Cerebellum (tissue), 4 donors: ENCODE measurements at places on chromosomes 16 and 17.
A peak's percentile ranks its signal among the peaks of the same experiment; 100 is the strongest.

GRCh38 chr16:75644240-75645012 lies 3.0 kb downstream of the KARS1 start:
- DNase-seq = no peak

GRCh38 chr16:57648125-57648524 lies 19.7 kb downstream of the ADGRG1 start:
- no peak for DNase-seq

DNA sequence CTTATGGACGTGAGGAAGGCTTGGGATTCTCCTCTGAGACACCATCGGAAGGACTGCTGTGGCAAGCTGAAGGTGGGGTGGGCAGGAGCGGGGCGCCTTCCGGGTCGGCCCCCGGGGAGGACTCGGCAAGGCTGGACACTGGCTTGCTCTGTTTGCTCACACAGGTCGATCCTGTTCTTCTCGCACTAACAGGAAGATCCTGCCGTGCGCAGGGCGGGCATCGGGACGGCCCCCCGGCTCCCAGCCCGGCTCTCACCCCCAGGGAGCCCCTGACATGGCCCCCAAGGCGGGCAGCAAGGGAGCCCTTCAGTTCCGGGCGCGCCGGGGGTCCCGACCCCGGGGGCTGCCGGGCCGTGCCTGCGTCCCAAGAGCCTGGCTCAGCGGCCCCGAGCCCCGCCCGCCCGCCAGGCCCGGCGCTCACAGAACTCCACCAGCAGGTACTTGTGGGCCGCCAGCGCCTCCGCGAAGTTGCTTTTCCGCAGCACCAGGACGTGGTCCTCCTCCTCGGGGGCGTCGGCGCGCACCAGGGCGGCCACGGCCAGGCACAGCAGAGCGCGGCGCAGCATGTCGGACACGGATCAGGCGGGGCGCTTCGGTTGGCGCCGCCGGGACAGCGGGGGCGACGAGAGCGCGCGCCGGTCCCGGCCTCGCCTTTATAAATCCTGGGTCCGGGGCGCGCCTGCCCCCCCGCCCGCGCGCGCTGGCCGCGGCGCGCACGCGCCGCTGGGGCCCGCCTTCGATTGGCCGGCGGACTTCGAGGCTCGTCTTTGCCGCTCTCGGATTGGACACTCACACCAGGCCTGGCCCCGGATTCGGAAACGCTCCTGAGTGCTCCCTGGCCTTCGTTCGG lies at the start of gene P4HB:
P4HB (minus strand) TSS at position 630 of the 850 bp plus-strand sequence; CDS start at position 566, 64 bp downstream.
- DNase-seq = no peak

DNA sequence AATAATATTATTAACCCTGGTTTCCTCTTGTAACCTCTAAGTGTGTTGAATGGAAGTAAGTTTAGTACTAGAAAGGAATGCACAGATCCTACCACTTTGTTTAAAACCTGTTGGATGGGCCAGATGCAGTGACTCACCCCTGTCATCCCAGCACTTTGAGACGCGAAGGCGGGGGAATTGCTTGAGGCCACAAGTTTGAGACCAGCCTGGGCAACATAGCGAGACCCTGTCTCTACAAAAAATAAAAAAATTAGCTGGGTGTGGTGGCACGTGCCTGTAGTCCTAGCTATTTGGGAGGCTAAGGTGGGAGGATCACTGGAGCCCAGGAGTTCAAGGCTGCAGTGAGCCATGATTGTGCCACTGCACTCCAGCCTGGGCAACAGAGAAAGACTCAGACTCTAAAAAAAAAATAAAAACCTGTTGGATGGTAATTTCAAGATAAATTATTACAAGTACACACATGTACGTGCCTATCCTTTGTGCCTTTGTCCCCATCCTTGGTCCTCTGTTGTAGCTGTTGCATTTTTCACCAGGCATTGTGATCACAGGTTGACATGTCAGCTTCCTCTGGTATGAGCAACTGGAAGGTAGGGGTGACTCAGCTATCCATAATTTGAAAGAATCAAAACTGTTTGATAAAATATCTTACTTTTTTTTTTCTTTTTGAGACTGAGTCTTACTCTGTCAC lies 30.7 kb upstream of the METTL9 start:
- DNase-seq = no peak

DNA sequence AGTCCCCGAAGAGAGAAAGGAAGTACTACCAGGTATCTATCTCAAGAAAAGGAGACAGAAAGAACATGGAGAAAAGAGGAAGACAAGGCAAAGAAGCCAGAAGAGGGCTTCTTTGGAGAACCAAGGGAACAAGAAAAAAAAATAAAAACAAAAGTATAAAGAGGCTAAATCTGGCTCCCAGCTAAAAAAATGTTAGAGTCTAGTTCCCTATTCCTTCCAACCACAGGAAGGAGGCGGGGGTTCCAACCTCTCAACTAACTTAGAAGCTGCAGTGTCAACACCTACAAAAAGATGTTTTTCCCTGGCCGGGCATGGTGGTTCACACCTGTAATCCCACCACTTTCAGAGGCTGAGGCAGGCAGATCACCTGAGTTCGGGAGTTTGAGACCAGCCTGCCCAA lies 13.4 kb downstream of the UTP6 start:
- no peak for DNase-seq

- no peak for DNase-seq
Measured at GRCh38 chr17:76524598-76525512, 12.7 kb downstream of the CYGB start.

DNA sequence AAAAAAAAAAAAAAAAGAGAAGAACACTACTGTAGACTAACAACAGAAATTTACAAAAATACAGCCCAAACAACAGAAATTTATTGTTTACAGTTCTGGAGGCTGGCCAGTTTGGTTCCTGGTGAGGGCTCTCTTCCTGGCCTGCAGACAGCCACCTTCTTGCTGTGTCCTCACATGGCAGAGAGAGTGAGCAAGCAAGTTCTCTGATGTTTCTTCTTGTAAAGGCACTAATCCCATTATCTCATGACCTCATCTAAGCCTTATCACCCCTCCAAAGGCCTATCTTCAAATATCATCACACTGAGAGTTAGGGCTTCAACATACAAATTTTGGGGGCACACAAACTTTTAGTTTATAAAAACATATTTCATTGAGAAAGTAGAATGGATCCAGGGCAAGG lies 7.3 kb downstream of the ARSG start:
- DNase-seq = no peak

DNA sequence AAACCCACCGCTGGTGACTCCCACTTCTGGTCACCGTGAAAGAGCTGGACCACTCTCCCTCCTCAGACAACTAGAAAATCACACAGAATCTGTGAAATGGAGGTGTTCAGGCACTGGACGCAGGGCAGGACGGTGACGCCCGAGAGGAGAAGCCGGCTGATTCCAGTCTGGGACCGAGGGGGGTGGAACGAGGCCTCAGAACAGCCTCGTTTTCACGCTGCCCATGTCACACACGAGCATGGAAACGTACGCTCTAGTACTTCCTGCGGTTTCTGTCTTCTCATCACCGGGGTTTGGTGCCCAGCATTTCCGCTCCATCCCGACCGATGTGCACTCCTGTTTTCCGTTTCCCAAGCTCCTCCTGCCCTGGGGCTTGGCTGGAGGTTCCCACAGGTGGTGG lies 101.8 kb upstream of the METRNL start:
- no peak for DNase-seq

GRCh38 chr16:20614186-20615141 lies 38.3 kb upstream of the ACSM2B start:
- DNase-seq = no peak

GRCh38 chr16:15507301-15507958 lies 73.0 kb downstream of the BMERB1 start:
- DNase-seq = no peak

DNA sequence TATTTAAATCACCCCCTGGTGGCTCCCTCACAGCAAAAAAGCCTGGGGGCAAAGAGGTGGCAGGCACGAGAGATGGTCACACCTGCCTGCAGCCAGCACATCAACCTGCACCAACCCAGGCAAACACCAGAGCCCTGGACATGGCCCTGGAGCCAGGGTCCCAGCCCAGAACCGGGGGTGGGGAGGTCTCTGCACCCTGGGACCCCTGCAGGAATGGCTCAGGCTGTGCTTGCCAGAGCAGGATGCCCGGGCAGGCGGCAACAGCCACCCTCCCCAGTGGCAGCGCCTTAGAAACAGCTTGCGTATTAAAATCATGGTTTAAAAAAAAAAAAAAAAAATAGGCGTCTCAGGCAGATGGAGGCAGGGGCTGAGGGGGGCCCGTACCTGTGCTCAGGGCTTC lies 16.2 kb downstream of the MYBBP1A start:
- DNase-seq = no peak

- no peak for DNase-seq
Measured at GRCh38 chr17:16044487-16044886, 44.9 kb downstream of the TTC19 start.

- DNase-seq = peak; percentile 92
Measured at GRCh38 chr16:31273676-31274075, 13.9 kb downstream of the ITGAM start.

DNA sequence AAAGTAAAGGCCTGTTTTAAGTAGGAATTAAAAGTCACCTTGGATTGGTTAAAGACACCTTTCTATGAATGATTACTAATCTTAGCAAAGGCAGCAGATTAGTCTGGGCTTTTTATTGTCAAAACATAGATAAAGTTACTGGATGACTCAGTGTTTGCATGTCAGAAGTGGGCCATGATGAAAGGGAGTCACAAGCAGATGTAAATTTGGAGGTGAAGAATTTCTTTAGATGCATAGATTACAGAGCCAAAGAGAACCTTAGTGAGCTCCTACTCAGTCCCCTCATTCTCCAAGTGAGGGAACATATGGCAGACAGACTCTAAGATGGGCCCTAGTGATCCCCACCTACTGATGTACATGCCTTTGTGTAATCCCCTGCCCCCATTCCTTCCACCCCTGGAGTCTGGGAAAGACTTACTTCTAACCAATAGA lies 124.5 kb downstream of the HS3ST3A1 start:
- DNase-seq = no peak

DNA sequence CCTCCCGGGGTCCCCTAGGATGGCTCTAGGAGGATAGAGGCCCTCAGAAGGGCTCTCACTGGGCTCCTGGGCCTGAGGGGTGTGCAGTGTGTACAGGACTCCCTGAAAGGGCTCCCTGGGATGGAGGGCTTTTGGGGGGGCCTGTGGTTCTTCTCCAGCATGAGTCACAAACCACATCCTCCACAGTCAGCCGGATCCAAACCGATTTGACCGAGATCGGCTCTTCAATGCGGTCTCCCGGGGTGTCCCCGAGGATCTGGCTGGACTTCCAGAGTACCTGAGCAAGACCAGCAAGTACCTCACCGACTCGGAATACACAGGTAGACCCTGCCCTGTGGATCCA lies 4.5 kb downstream of the TRPV2 start:
- no peak for DNase-seq

GRCh38 chr16:67084345-67085028 lies 25.3 kb upstream of the PHAF1 start:
- DNase-seq = no peak

- DNase-seq = no peak
Measured at GRCh38 chr16:86117235-86117634, 218.3 kb downstream of the IRF8 start.

GRCh38 chr16:10333321-10334032 lies 52.4 kb upstream of the ATF7IP2 start:
- DNase-seq = no peak

GRCh38 chr17:66682283-66682682 lies 152.6 kb upstream of the CACNG5 start:
- no peak for DNase-seq

DNA sequence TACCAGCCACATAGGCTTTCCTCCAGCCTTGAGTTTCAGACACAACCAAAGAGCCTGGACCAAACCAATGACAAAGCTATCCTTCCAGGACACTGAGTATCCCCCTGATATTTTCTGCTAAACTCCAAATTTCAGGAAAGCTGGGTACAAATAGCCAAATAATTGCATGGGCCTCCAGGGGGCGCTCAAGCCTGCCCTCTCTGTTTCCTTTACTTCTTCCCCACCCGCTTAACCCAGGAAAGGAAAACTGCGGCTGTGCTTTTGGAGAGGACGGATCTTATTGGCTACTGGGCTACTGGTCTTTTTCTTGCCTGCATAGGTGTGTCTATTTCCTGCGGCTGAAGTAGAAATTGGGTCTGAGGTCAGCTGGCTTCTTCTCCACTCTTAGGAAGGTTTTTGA lies 30.1 kb downstream of the GNGT2 start:
- DNase-seq = no peak

DNA sequence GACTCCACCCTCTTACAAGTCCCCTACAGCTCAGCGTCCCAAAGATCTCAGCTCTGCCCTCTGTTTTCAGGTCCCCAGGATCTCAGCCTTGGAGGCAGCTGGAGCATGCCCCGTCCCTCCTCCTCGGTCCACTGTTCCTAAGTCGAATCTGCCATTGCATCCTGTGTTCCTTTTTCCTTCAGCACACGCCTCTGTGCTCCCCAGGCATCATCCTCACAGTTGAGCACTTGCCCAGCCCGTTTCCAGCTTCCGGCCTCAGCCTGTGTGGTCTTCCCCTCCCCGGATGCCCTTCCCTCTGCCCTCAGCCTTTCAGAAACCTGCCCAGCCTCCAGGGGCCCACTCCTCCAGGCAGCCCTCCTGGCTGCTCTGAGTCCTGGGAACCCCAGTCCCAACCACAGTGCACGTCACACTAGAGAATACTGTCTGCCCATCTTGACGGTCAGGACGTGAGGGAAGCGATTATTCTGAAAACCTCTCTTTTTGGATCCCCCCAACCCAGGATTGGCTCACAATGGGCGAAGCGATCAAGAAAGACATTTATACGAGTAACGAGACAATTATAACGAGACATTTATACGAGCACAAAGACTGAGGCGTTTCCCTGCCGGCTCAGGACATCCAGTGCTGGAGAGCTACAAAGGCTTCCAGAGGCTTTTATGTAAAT lies 41.4 kb downstream of the RPH3AL start:
- peak; percentile 26 for DNase-seq

GRCh38 chr17:5127910-5128309 lies 12.1 kb downstream of the USP6 start:
- no peak for DNase-seq

- DNase-seq = no peak
Measured at GRCh38 chr16:77960766-77961165, 61.6 kb upstream of the CLEC3A start.

DNA sequence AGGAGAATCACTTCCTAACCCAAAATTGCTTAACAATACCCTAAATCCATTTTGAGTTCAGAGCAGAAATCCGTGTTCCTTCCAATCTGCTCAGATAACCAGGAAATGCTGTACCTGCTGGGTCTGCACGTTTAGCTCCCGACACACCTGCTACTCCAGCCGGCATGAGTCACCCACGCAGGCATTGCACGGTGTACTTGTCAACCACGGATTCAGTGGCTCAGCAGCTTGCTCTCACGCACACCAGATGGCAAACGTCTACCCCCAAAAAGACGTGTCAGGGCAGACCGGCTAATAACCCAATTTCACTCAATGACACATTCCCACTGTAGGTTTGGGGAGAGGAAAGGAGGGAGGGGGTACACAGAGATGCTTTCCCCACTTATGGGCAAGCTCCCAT lies 468.1 kb downstream of the SOX9 start:
- peak; percentile 77 for DNase-seq

- DNase-seq = no peak
Measured at GRCh38 chr17:64491994-64492393, 4.9 kb downstream of the POLG2 start.

DNA sequence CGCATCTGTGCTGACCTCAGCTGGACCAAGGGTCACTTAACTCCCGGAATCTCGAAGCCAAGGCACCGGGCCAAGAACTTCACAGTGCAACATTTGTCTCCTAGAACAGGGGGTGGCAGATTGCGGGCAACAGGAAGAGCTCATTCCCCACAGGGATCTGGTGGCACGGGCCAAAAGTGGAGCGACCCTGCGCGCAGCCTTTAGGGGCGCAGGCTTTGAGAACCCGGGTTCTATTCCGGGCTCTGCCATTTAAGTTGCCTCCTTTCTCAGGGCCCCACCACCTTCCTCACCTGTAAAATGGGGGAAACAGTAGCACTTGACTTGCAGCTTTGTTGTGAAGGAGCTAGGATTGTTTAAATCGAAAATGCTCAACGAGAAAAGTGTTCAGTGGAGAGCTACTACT lies 651 bp downstream of the SHMT1 start:
- DNase-seq = peak; percentile 58
